Fibroblast of skin of right biceps (primary cell): ENCODE measurements at places on chromosomes 5 and 9.

GRCh38 chr9:33198165-33198564 is 31.0 kb upstream of the B4GALT1 start:
- DNase-seq = peak; percentile 30

DNA sequence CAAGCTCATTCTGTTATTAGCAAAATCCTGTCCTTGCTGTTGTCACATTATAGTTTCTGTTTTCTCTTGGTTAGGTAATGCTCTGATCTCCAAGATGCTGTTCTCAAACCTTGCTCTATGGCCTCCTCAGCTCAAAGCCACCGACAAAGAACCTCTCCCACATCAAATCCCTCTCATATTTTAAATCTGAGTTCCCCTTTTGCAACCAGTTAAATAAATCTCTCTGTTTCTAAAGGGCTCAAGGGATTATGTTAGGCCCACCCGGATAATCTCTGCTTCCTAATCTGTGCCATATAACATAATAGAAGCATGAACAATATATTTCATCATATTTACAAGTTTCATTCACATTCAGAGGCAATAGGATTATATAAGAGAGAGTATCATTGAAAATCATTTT is 286.0 kb downstream of the CYLC2 start:
- no peak for DNase-seq

DNA sequence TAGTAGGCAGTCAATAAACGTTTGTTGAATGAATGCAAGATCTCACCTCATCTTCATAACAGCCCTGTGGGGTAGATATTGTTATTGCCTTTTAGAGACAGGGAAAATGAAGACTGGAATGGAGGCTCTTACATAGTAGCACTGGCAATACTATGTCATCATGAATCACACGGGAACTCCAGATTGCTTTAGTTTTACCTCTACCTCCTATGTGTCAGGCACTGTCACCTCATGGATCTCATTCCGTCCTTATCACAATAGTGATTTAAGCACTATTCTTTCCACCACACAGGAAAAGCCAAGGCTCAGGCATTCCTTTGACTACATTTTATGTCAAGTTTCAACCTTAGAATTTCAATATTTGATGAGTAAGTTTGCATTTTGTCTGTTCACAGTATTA is 2.9 kb upstream of the EPB41L4B start:
- no peak for DNase-seq

GRCh38 chr9:117744856-117745389 is 40.7 kb downstream of the TLR4 start:
- DNase-seq = no peak

DNA sequence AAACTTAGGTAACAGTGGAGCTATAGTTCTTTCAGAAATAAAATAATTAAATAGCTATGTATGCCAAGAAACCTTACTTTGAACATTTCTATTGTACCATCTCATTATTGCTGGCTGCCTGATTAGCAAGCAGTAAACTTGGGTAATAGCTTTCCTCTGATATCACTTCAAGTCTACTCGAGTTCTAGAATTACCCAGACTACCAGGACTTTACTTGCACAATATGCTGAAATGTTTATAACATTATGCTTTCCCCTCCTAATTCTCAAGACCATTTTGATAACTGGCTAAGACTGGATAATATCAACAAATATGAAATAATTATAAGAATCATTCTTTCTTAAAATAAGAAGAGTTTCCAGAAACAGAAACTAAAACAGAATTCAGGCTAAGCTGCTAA is 512.6 kb downstream of the RAB3C start:
- peak; percentile 14 for DNase-seq

GRCh38 chr5:14156290-14156649 is 13.1 kb downstream of the TRIO start:
- no peak for DNase-seq

DNA sequence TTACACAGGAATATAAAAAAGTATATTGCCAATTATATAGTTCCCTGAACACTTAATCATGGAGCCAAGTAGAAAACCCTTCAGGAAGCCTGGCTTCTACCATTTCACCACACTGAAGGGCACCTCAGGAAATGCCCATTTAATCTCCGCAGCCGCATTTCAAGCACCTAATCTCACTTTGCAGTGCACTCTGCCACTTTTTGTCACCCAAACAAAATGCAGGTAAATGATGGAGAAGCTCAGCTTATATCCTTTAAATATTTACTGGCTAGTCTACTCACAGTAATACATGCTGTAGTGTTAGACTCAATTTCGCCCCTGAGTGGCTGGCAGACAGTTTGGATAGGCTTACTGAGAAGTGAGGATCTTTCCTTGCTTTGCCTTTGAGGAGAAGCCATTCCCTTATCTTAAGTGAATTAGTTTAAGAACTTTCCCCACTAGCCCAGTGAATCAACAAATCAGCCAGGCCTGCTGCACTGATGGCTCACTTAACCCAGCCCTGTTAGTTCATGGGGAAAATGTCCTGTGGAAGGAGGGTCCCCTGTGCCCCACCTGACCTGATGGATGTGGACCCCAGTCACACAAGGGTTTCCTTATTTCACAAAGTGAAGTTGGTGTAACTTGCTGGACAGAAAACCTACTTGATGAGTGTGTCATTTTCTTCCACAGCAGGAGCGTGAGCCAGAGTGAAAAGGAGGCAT is 209.7 kb downstream of the CAAP1 start:
- no peak for DNase-seq

DNA sequence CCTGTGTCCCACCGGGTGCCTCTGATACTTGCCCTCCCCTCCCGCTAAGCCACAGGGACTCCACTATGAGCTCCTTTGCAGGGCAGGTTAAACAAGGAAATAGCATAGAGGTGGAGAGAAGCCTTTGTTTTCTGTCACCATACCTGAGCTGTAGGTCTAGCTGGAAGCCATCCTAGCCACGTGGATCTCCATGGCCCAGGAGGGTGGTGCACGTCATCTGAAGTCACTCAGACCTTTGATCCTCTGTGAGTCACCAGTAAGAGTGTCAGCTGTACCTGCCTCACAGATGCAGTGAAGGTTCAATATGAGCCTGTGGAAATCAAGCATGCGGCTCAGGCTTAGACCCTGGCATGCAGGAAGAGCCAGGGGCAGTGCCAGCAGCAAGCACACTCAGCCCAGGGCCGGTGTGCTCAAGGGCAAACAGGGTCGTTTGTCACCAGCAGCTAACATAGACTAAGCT is 55.1 kb downstream of the ASS1 start:
- DNase-seq = no peak

GRCh38 chr5:143396353-143396940 is 7.0 kb downstream of the NR3C1 start:
- DNase-seq = no peak

GRCh38 chr5:124203303-124203702 is 543.1 kb downstream of the ZNF608 start:
- no peak for DNase-seq

GRCh38 chr5:117652958-117653280 is 1078.3 kb upstream of the SEMA6A start:
- DNase-seq = peak; percentile 37

- DNase-seq = no peak
Observed at GRCh38 chr9:128611600-128612394, 44.9 kb downstream of the DYNC2I2 start.

DNA sequence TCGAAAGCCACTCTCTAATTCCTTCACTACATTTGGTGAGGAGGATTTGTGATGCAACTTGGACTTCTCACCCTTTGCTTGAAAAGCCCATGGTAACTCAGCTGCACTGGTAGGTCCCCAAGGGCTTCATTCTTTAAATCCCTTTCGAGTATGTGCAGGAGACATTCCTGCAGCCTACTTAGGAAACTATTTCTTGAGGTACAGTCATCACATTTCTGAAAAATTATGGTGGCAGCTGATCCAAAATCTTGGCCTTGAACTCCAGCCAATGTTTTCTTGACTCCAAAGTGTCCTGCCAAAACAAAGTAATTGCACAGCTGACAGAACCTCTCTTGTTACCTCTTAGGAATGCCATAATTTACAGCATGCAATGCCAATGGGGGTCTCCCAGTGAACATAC is 99.7 kb downstream of the NPR3 start:
- DNase-seq = peak; percentile 99

DNA sequence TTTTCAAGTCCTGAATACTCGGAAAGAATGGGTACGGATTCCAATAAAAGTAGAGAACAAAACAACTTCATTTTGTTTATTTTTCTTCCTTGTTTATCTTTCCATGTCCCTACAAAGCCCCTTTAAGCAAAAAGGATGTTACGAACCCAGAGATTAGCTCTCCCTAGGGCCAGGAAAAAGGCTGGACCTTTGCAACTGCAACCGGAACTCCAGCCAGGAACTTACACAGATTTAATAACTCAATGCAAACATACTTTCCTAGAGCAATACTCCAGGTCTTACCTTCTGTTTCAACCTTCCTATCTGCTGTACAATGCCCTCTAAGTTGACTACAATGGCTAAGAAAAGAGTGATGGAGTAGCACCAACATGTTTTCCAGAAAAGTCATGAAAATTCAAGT is 7.0 kb downstream of the DENND1A start:
- no peak for DNase-seq

GRCh38 chr9:117028103-117028858 is 341.2 kb downstream of the TRIM32 start:
- DNase-seq = no peak

GRCh38 chr9:7907551-7908337 is 108.2 kb upstream of the DMAC1 start:
- no peak for DNase-seq

DNA sequence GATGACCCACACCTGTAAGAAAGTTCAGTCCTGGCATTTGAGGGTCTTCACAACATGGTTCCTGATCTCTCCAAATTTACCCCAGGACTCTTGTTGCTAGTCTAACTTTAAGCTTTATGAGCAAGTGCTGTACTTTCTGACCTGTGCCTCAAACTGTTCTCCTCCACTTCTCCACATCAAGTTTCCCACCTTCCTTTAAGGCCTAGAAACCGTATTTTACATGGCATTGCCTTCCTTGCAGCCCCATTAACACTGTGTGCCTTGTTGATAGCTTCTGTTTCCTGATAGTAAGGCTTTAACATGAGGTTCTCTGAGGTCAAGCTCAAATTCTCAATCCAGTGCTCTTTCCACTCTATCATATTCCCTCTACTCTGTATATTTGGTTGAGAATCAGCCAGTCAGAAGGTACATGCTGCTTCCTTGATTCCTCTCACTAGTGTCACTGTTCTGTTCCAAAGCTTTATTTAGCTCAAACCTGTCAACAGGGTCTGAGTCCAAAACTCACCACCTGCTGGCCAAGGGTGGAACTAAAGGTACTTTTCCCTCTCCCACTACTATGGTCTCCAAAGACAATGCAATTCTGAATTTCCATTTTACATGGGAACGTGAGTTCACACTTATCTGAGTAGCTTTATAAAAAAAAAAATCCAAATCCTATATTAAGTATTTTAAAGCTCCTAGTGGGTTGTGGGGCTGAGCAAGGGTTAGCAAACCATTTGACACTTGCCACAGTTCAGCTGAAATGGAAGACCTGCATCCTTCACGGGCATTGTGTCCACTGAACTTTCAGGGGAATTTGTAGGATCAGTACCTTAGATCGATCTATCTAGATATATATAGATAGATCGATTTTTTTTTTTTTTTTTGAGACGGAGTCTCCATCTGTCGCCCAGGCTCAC is 21.1 kb downstream of the VCP start:
- peak; percentile 52 for DNase-seq

GRCh38 chr5:143923634-143924266 is 111.8 kb downstream of the HMHB1 start:
- peak; percentile 69 for DNase-seq

DNA sequence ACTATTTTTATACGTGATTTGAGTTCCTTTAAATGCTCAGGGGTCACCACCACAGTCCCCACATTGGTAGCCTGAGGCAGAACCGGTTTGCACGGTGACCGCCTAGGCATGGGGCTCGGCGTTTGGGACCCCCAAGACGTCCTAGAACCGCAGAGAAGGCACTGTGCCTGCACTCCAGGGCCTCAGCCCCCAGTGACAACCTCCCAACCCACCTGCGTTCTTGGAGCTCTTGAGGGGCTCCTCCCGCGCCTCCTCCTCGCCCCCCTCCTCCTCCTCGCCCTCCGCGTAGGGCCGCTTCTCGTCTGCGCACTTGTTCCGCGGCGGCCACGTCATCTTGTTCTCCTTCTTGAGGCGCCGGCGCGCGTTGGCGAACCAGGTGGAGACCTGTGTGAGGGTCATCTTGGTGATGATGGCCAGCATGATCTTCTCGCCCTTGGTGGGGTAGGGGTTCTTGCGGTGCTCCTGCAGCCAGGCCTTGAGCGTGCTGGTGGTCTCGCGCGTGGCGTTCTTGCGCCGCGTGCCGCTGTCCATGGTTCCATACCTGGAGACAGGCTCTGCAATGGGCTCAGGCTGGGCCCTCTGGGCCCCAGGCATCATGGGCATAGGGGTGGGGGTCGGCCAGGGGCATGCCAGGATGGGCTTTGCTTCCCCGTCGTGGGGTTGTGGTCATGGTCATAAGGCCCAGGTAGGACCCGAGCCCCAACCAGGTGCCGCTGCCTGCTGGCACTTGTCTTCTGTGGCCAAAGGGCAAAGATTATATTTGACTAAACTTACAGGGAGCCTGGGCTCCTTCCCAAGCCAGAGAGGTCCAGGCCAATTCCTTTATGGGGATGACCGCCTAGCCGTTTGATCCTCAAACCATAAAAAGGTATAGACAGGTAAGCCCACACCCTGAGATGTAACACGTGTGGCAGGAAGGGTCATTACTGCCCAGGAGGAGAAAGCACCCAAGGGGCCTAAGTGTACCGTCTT is 3.1 kb downstream of the IRX4 start:
- DNase-seq = no peak

DNA sequence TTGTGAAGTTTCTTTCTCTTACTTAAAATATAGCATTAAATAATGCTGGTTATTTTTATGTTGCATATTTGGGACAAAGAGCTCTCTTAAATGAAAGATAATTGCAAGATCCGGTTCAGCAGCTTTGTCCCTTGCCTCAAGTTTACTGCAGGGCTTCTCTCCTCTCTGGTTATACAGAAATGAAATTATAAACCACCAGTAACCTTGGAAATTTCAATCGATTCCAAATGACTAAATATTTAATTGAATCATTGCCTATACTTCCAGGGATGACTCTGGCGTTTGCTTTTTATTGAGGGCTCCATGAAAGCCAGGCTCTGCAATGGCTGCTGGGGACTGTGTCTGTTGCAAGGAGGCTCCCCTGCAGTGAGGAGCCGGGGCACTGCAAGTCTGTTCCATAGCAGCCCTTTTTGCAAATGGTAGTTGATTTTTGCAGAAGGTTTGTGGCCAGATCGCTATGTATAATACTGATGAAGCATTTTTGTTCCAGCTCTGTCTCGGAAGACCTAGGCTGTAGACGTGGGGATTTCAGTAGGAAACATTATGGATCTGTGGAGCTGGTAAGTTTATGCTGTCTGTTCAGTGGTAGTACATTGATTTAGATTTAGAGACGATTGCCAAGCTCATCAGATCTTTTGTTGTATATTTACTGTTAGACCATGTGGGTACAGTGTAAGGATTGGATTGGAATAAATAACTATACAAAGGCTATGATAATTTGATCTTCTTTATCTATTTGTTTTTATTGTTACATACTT is at the start of gene GARNL3:
Gene GARNL3 (plus strand): TSS at position 313 of the 758 bp plus-strand sequence. CDS start 104 bp downstream, at position 417.
- DNase-seq = no peak
